ENCODE measurements at places on chromosomes 5 and 9.

- no peak for DNase-seq
These were observed 89.4 kb downstream of the RGS7BP start for GRCh38 chr5:64595031-64595855.

- no peak for DNase-seq
These were observed 107.4 kb upstream of the DMAC1 start for GRCh38 chr9:7906783-7907550.

GRCh38 chr5:104146652-104147051 lies 584.1 kb upstream of the NUDT12 start:
- no peak for DNase-seq

- no peak for DNase-seq
These were observed 200.5 kb upstream of the SLC27A6 start for GRCh38 chr5:128764601-128765310.

- DNase-seq: no peak
These were observed 179.4 kb downstream of the SEMA6A start for GRCh38 chr5:116395226-116395625.

DNA sequence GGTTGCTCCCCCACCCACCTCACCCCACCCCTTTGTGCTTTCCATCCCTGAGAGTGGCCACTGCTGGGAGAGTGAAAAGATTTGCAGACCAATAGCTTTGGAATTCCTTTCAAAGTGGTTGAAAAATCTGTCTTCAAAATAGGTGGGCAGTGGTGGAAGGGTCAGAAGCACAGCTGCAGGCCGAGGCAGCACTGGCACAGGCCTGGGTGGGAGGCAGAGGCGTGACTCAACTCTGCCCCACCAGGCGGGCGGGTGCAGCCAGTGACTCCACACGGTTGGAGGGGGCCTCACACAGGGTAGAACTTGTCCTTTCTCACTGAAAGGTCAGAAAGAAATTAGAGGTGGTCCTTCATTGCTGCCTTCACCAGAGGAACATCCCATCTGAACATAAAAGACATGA lies 214.9 kb upstream of the TBCA start:
- no peak for DNase-seq

DNA sequence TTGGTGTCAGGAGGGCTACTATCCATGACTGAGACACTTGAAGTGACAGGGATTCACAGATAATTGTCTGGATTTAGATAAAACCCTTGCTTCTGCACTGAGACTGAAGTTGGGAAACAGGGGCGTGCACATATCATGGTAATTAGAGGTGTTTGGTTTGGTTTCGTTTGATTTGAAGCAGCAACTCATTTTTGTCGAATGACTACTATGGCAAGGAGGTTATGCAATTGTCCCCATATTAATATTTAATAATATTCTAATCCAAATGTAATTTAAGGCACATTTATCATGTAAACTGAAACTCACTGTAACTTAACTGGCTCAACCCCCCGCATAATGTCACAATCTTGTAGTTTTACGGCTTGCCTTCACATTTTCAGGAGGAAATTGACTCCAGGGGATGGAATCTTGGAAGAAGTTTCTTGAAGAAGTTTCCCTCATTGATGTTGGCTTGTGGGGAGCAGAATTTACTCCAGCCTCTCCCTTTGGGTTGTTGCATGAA lies 12.5 kb downstream of the ZNF366 start:
- no peak for DNase-seq

DNA sequence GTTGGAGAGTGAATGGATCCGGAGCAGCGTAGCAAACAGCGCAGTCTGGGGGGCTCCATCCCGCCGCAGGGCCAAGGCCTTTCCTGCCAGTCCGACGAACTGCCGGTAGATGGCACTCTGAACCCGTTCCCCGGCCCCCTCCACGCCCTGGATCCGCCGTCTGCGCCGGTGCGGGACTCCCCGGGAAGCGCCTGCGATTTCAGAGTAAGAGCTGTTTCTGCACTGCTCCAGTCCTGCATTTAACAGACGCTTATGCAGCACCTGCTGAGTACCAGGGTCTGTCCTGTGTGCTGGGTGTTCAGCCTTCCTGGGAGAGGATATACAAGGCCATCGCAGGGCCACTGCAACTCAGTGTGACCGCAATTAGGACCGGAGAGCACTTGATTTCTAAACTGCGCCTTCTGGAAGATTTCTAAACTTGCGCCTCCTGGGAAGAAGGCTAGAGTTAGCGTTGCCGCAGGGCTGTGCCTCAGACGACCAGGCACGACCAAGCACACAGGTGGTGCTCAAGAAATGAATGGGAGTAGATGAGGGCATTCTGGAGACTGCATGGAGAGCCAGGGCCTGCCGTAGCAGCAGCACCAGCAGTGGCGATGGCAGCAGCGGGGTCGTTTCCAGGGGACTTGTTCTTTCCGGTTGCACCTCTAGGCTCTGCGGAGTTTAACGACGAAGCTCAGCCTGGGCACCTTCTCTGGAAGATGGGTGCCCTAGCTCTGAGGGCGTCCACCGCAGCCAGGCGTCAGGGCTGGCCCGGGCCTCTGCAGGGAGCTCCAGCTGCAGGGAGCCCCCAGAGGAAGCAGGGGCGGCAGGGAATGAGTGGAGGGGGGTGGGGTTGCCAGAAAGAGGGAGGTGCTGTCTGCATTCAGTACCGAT lies 14.3 kb upstream of the TIFAB start:
- DNase-seq: no peak

DNA sequence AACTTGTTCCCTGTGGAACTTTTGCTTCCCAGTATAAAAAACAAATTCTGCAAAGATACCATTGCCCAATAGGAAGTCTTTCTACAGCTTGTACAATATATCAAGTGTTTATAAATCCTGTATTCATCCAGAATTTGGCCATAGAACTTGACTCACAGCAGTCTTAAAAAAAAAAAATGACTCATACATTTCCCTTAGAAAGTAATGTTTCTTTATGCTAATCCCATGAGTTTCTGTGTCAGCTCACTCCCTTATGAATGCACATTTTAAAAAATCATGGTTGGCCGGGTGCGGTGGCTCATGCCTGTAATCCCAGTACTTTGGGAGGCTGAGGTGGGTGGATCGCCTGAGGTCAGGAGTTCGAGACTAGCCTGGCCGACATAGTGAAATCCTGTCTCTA lies 89.3 kb upstream of the DMRT1 start:
- no peak for DNase-seq

DNA sequence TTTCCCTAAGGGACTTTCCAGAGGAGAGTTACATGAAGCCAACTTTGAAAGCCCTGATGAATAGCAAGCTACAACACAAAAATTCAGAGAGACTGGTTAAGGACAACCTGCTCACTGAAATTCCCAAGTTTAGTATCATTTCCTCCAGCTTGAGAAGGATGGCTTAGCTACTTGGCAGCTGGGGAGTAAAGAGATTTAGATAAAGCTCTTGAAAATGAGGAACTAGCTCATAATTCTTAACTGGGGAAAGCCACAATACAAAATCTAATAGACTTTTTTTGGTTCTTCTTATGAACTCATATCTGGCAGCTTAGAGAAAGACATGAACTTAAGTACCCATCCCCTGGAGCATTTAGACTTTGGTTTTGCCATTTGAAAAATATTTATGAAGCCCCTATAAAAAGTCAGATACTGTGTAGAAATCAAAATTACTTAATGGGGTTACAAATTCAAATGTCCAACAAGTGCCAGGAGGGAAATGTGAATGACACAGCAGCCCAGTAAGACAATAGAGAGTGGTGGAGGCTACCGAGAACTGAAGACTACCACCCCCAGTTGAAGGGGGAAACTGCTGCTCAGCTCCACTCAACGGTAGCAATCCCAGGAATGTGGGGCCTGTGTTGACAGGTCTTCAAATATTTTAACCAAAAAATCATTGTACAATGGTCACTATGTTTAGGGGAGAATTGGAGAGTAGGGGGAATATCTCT lies 79.4 kb upstream of the ADRB2 start:
- DNase-seq: no peak

DNA sequence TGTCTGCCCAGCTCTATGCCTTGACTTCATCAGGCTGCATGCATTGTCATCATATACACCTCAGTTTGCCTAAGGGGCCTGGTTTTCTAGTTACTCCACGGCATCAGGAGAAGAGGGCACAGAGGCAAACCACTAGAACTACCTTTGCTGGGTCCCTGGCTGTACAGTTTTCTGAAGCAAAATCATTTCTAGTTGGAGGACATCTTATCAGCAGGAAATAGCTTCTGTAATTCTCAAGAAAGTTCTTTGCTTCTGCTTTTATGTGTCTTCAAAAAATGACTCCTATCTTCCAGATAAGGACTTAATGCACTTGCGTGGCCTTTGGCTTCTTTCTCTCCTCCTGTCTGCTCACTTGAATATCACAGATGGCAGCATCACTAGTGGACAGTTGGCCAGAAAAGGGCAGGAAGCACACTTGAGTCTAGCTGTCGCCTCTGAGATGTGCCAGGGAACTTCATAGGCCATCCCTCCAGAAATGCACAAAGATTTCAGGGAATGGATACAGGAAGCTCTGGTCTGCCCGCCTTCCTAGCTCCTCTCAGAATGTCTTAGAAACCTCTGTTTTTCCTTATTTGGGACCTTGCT lies 22.4 kb upstream of the LTC4S start:
- no peak for DNase-seq

DNA sequence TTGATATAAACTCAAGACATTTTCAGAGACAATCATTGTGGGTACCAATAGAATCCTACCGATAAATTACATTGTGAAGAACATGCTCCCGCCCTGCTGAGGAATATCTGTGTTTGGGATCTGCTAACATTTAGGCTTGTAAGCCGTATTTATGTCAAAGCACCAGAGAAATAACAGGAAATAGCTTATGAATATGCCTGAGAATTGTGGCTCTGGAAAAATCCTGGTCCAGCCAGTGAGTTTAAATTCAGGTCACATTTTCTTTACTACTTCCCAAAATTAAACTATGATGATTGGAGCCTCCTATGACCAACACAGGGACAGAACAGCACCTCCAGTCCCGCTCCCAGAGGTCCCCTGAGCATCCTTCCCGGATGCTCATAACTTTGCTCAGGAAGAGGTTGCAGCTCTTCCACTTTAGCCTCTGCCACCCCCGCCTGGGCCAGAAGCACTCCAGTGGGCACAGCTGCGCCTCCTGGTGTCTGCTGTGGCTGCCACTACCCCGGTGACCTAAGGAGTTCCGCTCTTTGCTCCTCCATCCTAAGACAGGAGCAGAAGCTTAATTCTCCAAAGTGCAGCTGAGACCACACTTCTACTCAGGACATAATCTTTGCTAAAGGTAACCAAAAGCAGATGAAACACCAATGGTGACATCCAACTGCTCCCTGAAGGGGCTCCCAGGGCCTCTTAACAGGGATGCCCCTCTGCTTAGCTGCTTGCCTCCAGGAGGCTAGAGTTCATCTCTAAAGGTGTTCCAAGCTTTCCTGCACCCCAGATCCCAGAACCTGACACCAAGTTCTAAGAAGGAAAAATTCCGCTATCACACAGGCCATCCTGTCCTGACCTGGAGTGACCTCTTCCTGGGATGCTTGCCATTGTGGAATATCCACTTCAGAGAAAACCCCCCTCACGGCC lies 58.8 kb downstream of the SLC1A1 start:
- no peak for DNase-seq

DNA sequence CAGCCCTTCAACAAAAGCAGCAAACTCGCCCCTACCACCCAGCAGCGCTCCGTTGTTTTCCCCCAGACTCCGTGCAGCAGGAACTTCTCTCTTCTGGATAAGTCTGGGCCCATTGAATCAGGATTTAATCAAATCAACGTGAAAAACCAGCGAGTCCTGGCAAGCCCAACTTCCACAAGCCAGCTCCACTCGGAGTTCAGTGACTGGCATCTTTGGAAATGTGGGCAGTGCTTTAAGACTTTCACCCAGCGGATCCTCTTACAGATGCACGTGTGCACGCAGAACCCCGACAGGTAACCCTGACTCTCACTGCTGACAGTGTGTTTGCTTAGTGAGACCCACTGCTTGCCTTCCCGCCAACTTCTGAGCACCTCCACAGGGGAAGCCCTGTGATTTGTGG lies 81.8 kb downstream of the PRDM6 start:
- DNase-seq: no peak

GRCh38 chr9:8668751-8669150 lies 869.2 kb upstream of the DMAC1 start:
- no peak for DNase-seq

DNA sequence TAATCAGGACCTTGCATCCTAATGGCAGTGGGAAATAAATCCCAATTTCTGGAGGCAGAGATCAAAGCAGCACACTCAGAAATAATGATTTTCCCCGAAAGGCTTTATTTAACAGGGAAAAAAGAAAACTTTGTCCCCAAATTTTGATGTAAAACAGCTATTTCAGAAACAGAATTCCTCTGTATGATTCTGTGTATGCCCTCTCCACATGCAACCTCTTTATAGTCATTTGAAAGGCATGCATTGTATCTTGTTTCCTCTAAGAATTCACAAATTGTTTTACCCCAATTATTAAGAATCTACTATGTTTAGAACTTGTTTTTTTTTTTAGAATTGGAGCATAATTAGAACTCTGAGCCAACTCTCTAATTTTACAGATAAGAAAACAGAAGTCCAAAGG lies 2.7 kb upstream of the PTAR1 start:
- DNase-seq: no peak

- DNase-seq: no peak
These were observed 84.5 kb upstream of the SIMC1 start for GRCh38 chr5:176153741-176154140.

GRCh38 chr9:124366476-124367220 lies 48.6 kb downstream of the PSMB7 start:
- no peak for DNase-seq

- no peak for DNase-seq
These were observed 794.4 kb upstream of the ACO1 start for GRCh38 chr9:31590091-31590490.

DNA sequence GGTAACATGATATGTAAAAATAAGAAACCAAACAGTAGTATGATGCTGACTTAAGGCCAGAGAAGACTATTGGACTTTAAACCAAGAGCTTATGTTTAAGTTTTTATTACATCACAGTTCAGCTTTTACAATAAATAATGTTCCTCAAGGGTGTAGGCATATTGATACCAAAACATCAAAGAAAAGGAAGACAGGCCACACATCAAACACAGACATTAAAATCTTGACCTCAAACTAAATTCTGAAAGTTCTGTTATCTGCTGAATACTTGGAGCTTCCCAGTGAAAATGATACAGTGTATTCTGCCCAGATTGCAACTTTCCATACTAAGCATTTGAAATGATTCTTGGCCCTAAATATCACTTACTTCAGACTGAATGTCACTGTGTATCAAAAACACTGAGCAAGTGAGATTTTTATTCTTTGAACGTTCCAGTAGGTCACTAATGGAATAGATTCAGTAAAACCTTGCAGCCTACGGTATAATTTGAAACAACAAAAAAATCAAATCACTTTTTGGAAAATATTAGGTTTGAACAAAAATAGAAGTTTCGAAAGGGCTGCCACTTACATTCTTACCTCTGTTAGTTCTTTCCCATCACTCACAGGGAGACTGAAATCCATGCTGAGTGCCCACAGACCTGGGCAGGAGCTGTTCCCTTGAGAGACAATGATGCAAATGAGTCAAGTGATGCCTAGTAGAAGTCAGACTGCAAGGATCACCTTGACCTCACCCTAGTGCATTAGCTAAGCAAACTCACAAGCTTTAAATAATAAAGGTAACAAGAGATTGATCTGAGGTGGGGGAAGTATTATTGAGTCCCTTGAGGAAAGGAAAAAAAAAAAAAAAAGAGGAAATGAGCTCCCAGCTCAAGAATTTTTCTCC lies 2.5 kb downstream of the LPAR1 start:
- no peak for DNase-seq

Data from esophagus squamous epithelium (tissue), 5 donors.